ENCODE measurements at places on chromosomes 5 and 9. TPM values are rescaled to one million over a fixed set of nuclear protein-coding genes. Genes with fewer than 3 reads are reported as not detected.

- DNase-seq, result no peak
Measured at GRCh38 chr9:120668399-120668798, 45.9 kb downstream of the MEGF9 start.

- no peak for DNase-seq
Measured at GRCh38 chr5:18023275-18023674, 389.0 kb downstream of the TAF11L14 start.

DNA sequence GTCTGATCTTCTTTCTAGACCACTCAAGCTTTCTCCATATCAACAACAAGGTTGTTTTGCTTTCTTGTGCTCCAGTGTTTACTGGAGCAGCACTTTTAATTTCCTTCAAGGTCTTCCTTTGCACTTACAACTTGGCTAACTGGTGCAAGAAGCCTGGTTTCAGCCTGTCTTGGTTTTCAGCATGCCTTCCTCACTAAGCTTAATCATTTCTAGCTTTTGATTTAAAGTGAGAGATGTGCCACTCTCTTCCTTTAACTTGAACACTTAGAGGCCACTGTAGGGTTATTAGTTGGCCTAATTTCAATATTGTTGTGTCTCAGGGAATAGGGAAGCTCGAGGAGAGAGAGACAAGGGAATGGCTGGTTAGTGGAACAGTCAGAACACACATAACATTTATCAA lies 13.4 kb downstream of the AK3 start:
- no peak for DNase-seq

Gene TAF11L5
- polyA plus RNA-seq, result not detected

GRCh38 chr5:72210888-72211678 lies 103.8 kb downstream of the MAP1B start:
- no peak for DNase-seq

- DNase-seq, result peak; percentile 44
Measured at GRCh38 chr5:109690242-109690974, 681 bp downstream of the MAN2A1 start.

- no peak for DNase-seq
Measured at GRCh38 chr9:111926421-111926875, 29.8 kb downstream of the UGCG start.

GRCh38 chr5:90645024-90645610 lies 86.5 kb downstream of the ADGRV1 start:
- DNase-seq, result peak; percentile 5

GRCh38 chr9:123999661-124000060 lies 11.9 kb upstream of the LHX2 start:
- no peak for DNase-seq

- DNase-seq, result no peak
Measured at GRCh38 chr9:35827486-35827885, 1.0 kb downstream of the FAM221B start.

- DNase-seq, result no peak
Measured at GRCh38 chr9:127654619-127655018, 42.5 kb downstream of the STXBP1 start.

DNA sequence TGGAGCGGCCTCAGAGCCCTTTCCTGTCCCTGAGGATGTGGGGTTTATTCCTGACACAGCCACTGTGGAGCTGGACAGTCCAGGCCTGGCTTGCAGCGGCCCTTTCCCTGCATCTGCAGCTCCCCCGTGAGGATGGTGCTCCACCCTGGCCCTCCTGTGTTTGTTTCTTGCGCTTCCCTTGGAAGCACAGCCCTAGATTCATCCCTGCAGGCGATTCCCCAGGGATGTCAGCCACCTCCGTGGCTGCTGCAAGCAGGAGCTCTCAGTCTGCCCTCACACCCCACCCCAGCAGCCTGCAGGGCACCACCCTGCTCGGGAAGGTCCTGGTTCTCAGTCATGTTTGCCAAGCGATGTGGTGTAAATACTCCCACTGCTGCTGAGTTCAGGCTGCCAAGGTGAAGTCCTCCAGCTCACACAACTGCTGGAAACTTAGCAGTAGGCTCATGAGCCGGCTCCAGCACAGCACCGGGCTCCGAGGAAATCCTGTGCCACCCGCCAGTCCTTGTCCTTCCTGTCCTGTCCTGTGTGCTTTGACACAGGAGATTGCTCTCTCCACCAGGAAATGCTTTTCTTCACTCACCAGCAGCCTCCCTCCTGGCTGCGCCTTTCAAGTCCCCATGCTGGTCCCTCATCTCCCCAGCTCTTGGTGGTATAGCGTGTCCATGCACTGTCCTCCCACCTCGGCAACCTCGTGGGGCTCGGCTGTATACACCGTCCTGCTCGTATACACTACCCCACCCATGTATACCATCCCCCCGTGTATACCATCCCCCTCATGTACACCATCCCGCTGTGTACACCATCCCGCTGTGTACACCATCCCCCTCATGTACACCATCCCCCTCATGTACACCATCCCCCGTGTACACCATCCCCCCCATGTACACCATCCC lies 16.2 kb downstream of the ROPN1L start:
- no peak for DNase-seq

Gene HSPB3
- polyA plus RNA-seq, result not detected

GRCh38 chr5:123549256-123549904 lies 37.4 kb downstream of the CSNK1G3 start:
- DNase-seq, result no peak

GRCh38 chr5:125049721-125050702 lies 303.6 kb upstream of the ZNF608 start:
- no peak for DNase-seq

Gene FKBP15
- polyA plus RNA-seq, result 33.4 TPM

GRCh38 chr5:116448870-116449427 lies 125.7 kb downstream of the SEMA6A start:
- DNase-seq, result no peak

- DNase-seq, result peak; percentile 10
Measured at GRCh38 chr5:157459715-157460599, at the start of gene NIPAL4. Gene NIPAL4 (plus strand): TSS chr5:157460213. CDS start chr5:157460321, 108 bp downstream.

DNA sequence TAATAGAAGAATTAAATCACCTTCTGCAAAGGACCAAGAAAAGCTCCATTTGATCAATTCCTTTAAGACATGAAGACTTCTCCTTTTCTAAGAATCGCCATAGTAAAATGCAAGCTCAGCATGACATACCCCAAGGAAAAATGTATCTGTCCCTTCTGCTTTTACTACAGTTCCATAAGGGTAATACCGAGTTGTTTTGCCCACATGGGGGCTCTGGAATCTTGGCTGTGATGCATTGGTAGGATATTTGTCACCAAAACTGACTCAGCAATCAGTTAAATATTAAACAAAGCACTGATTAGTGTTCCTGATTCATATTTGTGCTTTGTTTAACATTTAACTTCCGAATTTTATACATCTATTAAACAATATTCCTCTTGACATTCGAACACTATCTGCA lies 24.3 kb upstream of the KCNIP1 start:
- DNase-seq, result no peak

DNA sequence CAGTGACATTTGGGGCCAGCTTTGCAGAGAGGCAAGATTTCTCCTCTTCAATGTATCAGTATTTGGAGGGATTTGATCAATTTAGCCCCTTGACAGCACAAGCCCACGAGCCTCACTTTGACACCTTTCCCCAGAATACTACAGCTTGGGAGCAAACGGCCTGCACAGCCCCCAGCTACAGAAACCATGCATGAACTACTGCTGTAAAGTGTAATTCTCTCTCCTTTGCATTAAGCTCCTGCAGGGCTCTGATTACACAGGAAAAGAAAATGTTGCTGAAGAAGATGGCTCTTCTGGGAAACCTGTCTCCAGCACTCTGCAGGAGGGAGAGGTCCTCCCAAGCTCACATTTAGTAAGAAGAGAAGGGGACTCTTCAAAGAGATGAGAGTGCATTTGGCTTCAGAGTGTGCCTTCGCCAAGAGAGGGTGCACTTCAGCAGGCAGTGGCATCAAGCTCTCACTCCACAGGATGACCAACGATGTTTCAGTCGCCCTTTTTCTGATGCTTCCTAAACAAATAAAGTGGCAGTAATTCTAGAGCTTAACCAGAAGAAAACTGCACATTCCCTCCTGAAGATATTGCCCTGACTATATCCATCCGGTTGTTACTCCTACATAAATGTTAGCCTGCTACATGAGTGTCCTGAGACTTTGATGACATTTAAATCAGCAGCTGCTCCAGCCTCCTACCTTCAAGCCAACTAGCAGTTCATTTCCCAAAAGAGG lies 272.2 kb downstream of the AUH start:
- DNase-seq, result peak; percentile 27

- DNase-seq, result no peak
Measured at GRCh38 chr9:75451045-75451444, 362.7 kb downstream of the OSTF1 start.

GRCh38 chr5:52808316-52808901 lies 20.7 kb downstream of the ITGA1 start:
- DNase-seq, result no peak

Gene ARHGEF37
- 5.3 TPM for polyA plus RNA-seq

- DNase-seq, result no peak
Measured at GRCh38 chr9:127087411-127087810, 35.0 kb downstream of the ANGPTL2 start.

Gene F12
- polyA plus RNA-seq, result 14.6 TPM

Gene MAPK9
- polyA plus RNA-seq, result 44.1 TPM

DNA sequence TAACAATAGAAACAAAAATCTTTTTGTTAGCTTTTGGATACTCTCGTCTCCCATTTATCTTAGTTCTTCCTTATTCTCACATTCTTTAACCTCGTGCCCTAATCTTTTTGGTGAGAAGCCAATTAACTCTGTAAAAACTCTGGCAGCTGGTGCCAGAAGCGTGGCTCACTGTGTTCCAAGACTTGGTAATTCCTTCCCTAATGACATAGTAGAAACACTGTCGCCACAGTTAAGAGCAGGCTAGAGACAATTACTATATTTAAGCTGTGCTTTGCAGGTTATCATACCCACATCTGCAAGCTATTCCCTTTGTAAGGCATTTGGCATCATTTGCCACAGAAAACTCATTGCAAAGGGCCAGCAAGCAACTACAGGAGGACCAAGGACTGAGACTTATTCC lies 160.9 kb upstream of the PIK3R1 start:
- no peak for DNase-seq

GRCh38 chr5:119011186-119011585 lies 22.8 kb upstream of the DTWD2 start:
- DNase-seq, result no peak

Gene SPATA9
- polyA plus RNA-seq, result 2.4 TPM

GRCh38 chr9:122374885-122375420 lies 4.1 kb downstream of the PTGS1 start:
- peak; percentile 55 for DNase-seq

Gene STPG3
- 1.5 TPM for polyA plus RNA-seq

Gene KCNV2
- 0.27 TPM for polyA plus RNA-seq

All from left kidney (tissue), 8 donors.